ENCODE measurements at places on chromosomes 7 and 10. TPM values are rescaled to one million over a fixed set of nuclear protein-coding genes. Genes with fewer than 3 reads are reported as not detected.

- DNase-seq: no peak
- H3K4me3 ChIP-seq: no peak overlapping the region
- no peaks in the 10 kb centered on the region for H3K36me3 ChIP-seq
- H3K27me3 ChIP-seq: no peaks in the 10 kb centered on the region
- H3K4me1 ChIP-seq: no peaks in the 10 kb centered on the region
These were observed 44.0 kb upstream of the LRRTM3 start for GRCh38 chr10:66881814-66882213.

TECTB gene
- not detected for total RNA-seq

SPAM1 gene
- not detected for total RNA-seq

CAV1 gene
- 332 TPM for total RNA-seq

- no peaks in the 10 kb centered on the region for H3K36me3 ChIP-seq
- H3K4me1 ChIP-seq: peaks cover 11% of the 10 kb centered on the region
- peak overlapping the region; percentile 72 for H3K27ac ChIP-seq
- no peak overlapping the region for H3K4me3 ChIP-seq
- no peak for DNase-seq
These were observed 22.1 kb downstream of the PLAC9 start for GRCh38 chr10:80154626-80154977.

GRCh38 chr7:111529507-111530355, 32.6 kb downstream of the IMMP2L start:
- H3K27ac ChIP-seq: no peak overlapping the region
- no peaks in the 10 kb centered on the region for H3K27me3 ChIP-seq
- peaks cover 3% of the 10 kb centered on the region for H3K4me1 ChIP-seq
- no peaks in the 10 kb centered on the region for H3K36me3 ChIP-seq
- H3K4me3 ChIP-seq: no peak overlapping the region
- no peak for DNase-seq

C10orf62 gene
- not detected for total RNA-seq

- no peak for DNase-seq
- no peaks in the 10 kb centered on the region for H3K36me3 ChIP-seq
- H3K27ac ChIP-seq: no peak overlapping the region
- no peak overlapping the region for H3K4me3 ChIP-seq
- H3K27me3 ChIP-seq: no peaks in the 10 kb centered on the region
- H3K4me1 ChIP-seq: no peaks in the 10 kb centered on the region
These were observed 73.1 kb upstream of the PDE1C start for GRCh38 chr7:32143301-32143700.

MKI67 gene
- total RNA-seq: 0.24 TPM

DNA sequence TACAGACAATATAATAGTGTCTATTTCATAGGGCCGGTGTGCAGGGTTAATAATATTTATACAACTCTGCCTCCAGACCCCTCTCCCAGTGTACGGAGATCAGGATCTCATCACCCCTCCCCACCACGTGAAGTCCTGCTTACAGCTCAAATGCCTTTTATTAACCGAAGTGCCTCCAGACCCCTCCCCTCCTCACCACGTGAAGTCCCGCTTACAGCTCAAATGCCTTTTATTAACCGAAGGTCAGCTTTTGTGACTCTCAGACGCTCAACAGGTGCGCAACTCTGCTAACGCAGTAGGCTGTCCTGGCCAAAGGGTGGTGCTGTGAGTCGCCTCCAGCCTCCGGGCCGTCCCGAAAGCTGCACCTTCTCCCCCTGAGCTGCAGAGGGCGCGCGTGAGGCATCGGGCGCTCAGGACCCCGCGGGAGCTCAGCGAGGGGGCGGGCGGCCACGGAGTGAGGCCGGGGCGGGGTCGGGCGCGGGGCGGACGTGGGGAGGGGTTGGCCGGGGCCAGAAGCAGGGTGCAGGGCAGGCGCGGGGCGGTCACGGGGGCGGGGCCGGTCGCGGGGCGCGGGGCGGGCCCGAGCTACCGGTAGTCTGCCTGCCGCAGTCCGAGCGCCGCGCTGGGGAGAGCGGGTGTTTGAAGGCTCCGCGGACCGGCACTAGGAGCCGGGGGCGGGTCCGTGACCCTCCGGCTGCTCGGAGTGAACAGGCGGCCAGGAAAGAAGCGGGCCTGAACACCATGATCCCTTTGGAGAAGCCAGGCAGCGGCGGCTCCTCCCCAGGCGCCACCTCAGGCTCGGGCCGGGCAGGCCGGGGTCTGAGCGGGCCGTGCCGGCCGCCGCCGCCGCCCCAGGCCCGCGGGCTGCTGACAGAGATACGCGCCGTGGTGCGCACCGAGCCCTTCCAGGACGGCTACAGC, at the start of gene STK17A:
TSS of gene STK17A (plus strand) at position 606 of the 921 bp plus-strand sequence. CDS start at position 742, 136 bp downstream.
- H3K27ac ChIP-seq: peak within 1 kb of the TSS; percentile 90
- H3K36me3 ChIP-seq: no peaks in the 10 kb centered on the region
- H3K27me3 ChIP-seq: no peaks in the 10 kb centered on the region
- no peaks in the 10 kb centered on the region for H3K4me1 ChIP-seq
- DNase-seq: peak; percentile 93

DNA sequence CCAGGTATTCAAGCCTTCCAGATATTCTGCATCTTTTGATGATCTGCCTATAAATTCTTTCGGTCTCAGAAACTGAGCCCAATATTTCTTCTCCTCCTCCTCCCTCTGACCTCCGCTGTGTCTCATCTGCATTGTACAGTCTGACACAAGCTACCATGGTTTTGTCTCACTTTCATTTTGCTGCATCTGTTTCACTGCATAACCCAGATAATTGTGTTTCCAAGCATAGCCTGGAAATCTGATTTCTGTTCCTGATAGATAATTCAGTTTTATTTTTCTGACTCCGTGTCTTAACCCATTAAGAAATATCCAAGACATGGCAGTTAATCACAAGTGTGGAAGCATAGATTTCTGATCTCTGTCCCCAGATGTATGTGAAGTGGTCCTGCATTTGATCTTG, 374.2 kb upstream of the SEMA3A start:
- no peaks in the 10 kb centered on the region for H3K4me1 ChIP-seq
- no peak overlapping the region for H3K4me3 ChIP-seq
- H3K27me3 ChIP-seq: no peaks in the 10 kb centered on the region
- no peak for DNase-seq
- H3K36me3 ChIP-seq: no peaks in the 10 kb centered on the region

GRCh38 chr10:111114758-111115500, 38.1 kb downstream of the ADRA2A start:
- no peaks in the 10 kb centered on the region for H3K36me3 ChIP-seq
- H3K4me1 ChIP-seq: no peaks in the 10 kb centered on the region
- H3K27me3 ChIP-seq: no peaks in the 10 kb centered on the region
- no peak overlapping the region for H3K27ac ChIP-seq
- no peak overlapping the region for H3K4me3 ChIP-seq

GRCh38 chr7:2045559-2046405, 187.0 kb downstream of the MAD1L1 start:
- no peak overlapping the region for H3K4me3 ChIP-seq
- H3K36me3 ChIP-seq: no peaks in the 10 kb centered on the region
- DNase-seq: no peak

DNA sequence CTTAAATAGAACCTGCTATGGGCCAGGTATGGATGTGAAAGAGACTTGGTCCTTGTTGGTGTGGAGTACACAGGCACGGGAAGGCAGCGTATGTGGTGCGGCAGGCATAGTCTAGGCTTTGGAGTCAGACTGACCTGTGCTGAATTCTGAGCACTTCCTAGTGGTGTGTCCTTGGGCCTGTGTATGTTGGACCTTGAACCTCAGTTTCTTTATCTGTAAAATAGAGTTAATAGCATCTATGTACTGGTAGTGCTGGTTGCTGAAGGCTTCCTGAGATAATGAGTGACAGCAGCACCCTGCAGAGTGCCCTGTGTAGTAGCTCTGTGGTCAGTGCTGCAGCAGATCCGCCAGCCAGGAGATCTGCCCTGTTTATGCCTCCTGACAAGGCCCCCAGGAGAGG, 5.3 kb upstream of the SFRP5 start:
- H3K27ac ChIP-seq: no peak overlapping the region
- no peak for DNase-seq
- H3K36me3 ChIP-seq: no peaks in the 10 kb centered on the region
- H3K4me3 ChIP-seq: no peak overlapping the region
- H3K27me3 ChIP-seq: no peaks in the 10 kb centered on the region
- H3K4me1 ChIP-seq: no peaks in the 10 kb centered on the region

DNA sequence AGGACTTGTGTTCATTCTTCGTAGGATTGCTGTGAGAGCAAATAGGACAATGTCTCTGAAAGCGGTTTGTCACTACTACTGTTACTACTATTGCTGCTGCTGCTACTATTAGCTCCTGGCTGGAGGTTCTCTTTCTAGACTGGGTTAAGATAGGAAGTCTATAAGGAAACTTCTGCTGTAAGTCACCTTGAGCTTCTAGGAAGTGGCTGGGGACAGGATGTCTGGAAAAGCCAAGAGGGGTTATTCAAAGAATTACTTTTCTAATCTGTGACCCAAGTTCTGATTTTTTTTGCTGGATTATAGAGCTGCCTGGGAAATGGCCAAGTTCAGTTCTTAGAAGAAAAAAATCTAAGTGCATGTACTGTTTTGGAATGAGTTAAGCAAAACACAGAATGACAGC, 62.2 kb downstream of the NAMPT start:
- H3K4me1 ChIP-seq: no peaks in the 10 kb centered on the region
- no peak for DNase-seq
- no peak overlapping the region for H3K27ac ChIP-seq
- no peak overlapping the region for H3K4me3 ChIP-seq
- no peaks in the 10 kb centered on the region for H3K27me3 ChIP-seq

DNA sequence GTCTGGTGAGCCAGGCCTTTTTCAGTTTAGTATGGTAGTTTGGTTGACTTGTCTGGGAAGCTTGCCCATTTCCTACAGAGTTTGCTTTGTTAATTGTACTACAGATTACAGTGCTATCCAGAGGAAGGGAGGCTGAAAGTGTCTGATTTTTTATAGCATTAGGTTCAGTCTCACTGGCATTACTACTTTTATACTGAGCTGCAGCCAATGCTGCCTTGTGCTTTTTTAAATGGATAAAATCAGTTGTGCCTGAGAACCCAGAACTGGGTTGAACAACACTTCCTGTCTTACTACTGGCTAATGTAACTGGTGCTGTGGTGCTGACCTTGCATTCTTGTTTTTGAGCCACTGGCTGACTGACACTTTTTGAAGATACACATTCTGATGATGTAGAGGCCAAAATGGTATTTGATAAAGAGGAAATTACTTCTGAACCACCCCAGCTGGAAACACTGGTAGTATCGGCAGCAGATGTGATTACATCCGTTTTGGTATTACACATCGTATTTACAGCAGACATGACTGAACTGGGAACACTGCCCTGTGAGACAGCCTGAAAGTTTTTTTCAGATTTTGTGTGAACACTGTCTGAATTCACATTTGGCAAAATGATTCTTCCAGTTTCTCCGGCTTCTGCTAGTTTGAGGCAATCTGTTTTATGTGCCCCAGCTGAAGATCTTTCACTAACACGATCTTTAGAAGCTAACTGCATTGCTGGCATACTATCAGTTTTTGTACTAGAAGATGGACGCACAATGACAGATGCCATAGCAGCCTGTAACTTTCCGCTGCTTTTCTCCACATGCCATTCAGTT, 74.1 kb downstream of the NRBF2 start:
- DNase-seq: no peak
- no peaks in the 10 kb centered on the region for H3K4me1 ChIP-seq
- peak overlapping the region; percentile 51 for H3K27ac ChIP-seq
- no peaks in the 10 kb centered on the region for H3K27me3 ChIP-seq

DNA sequence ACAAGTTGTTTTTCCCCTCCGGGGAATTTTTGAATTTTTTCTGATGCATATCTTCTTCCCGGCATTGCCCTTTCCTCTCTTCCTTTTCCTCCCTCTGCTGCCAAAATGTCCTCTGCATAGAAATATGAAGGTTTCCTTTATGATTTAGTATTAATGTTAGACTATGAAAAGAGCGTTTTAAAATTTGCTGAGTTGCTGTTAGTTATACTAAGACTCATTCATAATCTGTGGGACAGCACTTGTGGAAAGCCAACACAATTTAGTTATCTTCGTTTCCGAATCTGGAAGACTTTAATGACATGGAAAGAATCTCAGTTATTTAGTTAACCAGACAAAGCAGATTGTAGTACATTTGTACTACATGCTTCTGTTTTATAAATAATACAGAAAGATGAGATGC, 25.0 kb downstream of the POU6F2 start:
- H3K27ac ChIP-seq: no peak overlapping the region
- H3K4me3 ChIP-seq: no peak overlapping the region
- H3K27me3 ChIP-seq: no peaks in the 10 kb centered on the region
- no peaks in the 10 kb centered on the region for H3K4me1 ChIP-seq
- no peaks in the 10 kb centered on the region for H3K36me3 ChIP-seq

DNA sequence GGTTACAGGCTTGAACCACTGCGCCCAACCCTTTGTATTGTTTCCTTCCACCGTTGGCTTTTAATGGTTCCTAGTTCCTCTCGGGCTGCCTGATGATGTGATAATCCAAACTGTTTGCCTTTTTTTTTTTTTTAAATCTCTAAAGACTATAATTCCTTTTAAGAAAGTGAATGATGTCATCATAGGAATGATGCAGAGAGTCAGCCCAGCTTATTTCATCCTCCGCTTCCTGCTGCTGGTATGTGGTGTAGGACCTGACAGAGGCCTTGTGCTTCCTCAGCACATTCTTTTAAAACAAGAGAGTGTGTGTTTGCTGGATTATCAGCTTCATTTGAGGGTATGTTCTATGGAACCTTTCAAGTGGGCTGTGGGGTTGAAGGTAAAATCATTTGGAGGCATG, 241.4 kb downstream of the LRMDA start:
- DNase-seq: no peak
- no peak overlapping the region for H3K4me3 ChIP-seq
- H3K27me3 ChIP-seq: no peaks in the 10 kb centered on the region
- no peaks in the 10 kb centered on the region for H3K36me3 ChIP-seq

CYP3A7 gene
- not detected for total RNA-seq

C7orf33 gene
- not detected for total RNA-seq

DNA sequence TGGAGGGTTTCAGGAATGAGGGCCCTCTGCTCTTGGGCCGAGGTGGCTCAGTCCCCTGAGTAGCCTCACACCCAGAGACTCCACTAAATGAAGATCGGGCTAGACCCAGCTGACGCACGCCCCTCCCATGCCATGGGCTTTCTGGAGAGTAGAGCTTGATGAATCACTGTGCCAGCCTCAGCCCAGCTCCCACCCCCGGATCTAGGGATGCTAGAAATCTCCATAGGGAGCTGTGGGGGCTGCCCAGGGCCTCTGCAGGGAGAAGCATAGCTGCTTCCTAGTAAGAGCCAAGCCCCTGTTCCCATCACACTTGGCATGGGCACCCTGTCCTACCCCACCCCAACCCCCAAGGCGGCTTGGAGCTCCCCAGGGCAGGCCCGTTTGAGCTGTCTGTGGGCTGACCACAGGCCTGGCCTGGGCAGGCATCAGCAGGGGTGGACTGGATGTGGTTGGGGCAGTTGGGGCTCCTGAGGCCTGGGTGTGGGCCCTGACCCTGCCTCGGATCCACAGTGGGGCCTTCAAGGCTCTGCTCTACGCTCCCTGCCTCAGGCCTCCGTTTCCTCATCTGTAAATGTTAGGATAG, 121.2 kb downstream of the ZMIZ1 start:
- H3K27ac ChIP-seq: peak overlapping the region; percentile 64
- no peaks in the 10 kb centered on the region for H3K27me3 ChIP-seq
- DNase-seq: no peak
- no peaks in the 10 kb centered on the region for H3K36me3 ChIP-seq

CRYGN gene
- not detected for total RNA-seq
